ENCODE measurements at places on chromosomes 2 and 18. TPM values are rescaled to one million over a fixed set of nuclear protein-coding genes. Genes with fewer than 3 reads are reported as not detected.

Gene ZSWIM2
- total RNA-seq: not detected

Gene IL1A
- 2.4 TPM for total RNA-seq

Gene LHCGR
- not detected for total RNA-seq

Gene KIF1A
- total RNA-seq: 203 TPM

Gene NDC80
- total RNA-seq: 4.4 TPM

Gene CCDC148
- 1.0 TPM for total RNA-seq

GRCh38 chr2:42317486-42317885 lies 43.5 kb downstream of the COX7A2L start:
- no peak for DNase-seq

- no peak for DNase-seq
These were observed 5.3 kb upstream of the GDF7 start for GRCh38 chr2:20661421-20662307.

DNA sequence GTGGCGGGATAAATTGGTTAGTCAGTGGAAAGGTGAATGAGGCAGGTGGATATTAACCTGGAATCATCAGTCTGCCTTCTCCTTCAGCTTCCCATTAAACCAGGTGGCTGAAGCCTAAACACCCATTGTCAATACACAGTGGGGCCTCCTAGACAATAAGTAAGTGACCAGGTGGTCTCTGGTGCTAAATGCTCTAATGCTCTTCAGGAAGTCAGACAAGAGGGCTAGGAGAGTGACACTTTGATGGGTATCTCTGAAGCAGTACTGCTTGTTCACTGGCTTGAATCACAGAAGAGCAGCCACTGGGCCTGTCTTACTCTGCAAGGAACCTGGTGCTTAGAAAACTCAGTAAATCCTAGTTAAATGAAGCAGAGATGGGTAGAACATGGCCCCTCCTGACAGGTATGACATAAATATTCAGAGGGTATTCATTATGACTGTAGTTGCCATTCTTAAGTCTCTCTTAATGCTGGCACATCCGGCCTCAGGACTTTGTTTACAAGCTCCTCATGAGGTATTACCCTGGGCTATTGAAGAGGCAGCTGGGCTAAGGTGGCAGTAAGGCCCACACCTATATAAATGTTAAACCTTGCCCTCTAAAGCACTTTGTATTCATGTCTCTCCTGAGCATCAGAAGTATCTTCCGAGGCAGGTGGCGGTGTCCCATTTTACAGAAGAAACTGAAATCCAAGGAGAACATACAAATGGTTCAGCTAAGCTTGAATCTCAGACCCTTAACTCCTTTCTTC lies 104.9 kb downstream of the NCK2 start:
- DNase-seq: no peak

GRCh38 chr2:12767541-12767940 lies 50.8 kb downstream of the TRIB2 start:
- DNase-seq: no peak

GRCh38 chr18:46892842-46893241 lies 24.5 kb downstream of the PIAS2 start:
- DNase-seq: no peak

GRCh38 chr18:23824240-23824639 lies 135.0 kb downstream of the LAMA3 start:
- no peak for DNase-seq

- DNase-seq: peak; percentile 28
These were observed 134.8 kb upstream of the THUMPD2 start for GRCh38 chr2:39913648-39914461.

DNA sequence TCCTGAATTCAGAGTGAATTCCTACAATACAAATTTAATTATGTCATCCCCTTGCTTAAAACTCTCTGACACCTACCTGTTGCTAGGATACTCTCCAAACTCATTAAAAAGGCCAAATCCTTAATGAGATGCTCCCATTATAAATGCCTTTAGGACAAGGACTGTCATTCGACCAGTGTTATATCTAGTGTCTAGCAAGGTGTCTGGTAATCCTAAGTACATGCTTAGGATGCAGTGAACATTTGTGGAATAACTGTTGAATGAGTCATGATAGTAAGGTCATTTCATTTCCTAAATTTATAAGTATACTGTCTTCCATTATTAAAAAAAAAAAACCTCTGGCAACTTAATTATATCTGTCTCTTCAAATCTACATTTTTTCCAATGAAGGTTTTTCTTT lies 588.9 kb upstream of the NRXN1 start:
- no peak for DNase-seq

GRCh38 chr2:159564081-159564480 lies 52.3 kb downstream of the BAZ2B start:
- no peak for DNase-seq
